ENCODE measurements at places on chromosomes 12 and 14.

GRCh38 chr12:92566448-92567019 lies 136.3 kb upstream of the PLEKHG7 start:
- no peak for DNase-seq

- no peak for DNase-seq
These were observed 5.9 kb upstream of the RMST start for GRCh38 chr12:97456571-97457188.

DNA sequence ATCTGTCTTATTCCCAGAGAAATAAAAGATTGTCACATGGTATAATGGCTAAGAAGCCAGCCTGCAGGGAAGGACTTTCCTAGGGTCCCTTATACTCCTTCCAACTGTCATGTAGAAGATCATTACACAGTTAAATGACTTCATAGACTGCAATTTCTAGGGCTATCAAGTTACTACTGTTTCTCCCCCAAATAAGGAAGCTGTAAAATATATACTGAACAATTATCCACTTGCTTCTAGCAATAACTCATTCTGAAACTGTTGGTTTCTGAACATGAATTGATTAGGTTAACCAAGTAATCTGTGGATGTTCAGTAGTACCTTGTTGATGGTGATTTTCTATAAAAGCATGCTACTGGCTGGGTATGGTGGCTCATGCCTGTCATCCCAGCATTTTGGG lies 44.6 kb downstream of the A2ML1 start:
- DNase-seq: no peak

DNA sequence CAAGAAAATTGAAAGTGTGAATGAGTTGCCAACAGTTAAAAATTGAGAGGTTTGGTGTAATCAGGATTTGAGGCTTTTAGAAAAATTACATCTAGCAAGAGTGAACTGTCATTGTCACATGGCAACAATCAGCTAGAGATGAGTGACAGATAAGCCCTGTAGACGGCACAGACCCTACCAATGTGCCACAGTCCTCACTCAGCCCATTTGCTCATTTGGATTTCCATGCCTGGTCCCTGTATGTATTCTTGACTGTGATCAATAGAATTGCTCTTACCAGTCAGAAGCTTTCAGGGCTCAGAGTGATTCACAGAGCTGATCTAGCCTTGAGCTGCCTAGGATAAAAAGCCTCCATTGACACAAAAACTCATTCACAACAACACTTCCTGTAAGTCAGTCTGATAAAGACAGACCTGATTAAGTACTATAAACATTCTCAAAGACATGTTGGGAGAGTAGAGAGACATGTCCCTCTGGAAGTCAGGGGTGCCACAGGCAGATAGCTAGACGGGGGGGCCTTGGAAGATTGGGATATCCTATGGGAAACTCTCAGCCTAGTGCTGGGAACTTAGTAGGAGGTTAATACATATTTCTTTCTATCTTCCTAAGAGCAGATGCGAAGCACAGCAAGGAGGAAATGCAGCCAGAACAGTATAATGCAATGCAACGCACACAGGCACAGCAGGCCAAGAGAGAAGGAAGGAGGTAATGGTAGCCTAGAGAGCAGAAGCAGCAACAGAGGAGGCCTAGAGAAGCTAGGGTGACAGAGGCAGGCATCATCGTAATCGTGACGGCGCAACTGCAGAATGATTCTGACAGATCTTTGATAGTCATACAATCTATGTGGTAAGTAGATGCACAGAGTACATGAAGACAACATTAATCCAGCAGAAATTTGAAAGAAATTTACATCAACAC lies 2.0 kb upstream of the PELI2 start:
- DNase-seq: no peak

- DNase-seq: no peak
These were observed 55.9 kb upstream of the RERGL start for GRCh38 chr12:18145924-18146323.

GRCh38 chr12:55931780-55932550 lies 1.0 kb downstream of the DGKA start:
- no peak for DNase-seq

DNA sequence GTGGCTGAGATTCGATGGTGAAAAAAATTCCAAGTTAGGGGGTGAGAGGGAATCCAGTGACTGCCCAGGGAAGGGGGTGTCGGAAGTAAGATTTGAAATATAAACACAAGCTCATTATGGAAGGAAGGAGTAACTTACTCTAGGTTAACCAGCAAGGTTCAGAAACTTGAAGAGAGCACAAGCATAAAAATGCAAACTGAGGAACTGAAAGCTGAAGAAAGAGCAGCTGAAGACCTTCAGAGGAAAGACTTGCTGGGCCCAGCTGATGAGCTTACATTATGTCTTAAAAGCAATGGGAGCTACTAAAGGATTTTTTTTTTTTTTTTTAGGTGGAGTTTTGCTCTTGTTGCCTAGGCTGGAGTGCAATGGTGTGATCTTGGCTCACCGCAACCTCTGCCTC lies 189.7 kb upstream of the GRIN2B start:
- no peak for DNase-seq

GRCh38 chr14:75543786-75544185 lies 21.5 kb downstream of the BATF start:
- DNase-seq: no peak

DNA sequence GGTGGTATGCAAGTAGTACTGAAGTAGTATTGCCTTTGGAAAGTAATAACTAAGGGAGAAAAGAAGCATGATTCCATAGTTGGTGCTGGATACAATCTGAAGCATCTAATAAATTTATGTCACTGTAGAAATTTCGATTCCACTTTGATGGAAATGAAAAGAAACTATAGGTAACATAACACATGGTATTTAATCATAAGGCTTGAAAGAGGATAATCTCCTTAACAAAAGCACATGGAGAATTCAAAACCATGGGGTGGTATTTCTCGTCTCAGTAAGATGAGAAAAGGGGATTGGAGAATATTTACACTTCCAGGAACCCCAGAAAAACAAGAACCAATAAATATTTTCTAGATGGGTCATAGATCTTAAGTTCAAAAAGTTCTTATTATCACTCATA lies 72.7 kb downstream of the NDUFA12 start:
- DNase-seq: no peak

DNA sequence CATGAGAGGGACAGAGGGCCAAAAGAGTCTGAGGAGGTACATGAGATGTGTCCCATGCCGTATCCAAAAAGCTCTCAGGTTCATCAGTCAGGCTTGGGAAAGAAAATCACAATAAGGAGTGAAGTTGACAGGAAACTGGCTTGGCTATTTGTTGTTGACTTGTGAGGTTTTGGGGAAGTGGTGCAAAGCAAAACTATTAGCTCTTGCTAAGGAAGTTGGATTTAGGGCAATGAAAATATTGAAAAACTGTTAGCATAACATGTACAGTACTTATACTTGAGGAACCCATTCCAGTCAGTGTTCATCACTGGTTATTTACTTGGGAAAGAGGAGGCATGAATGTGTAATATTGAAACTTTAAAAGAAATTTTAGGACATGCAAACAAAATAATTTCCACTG lies 145.9 kb downstream of the DUSP6 start:
- DNase-seq: no peak

- no peak for DNase-seq
These were observed 86.2 kb upstream of the DCD start for GRCh38 chr12:54734196-54734950.

GRCh38 chr12:104197264-104197663 lies 18.3 kb upstream of the TXNRD1 start:
- DNase-seq: no peak
